ENCODE measurements at places on chromosomes 16 and 17. TPM values are rescaled to one million over a fixed set of nuclear protein-coding genes. Genes with fewer than 3 reads are reported as not detected.

- no peak for DNase-seq
Measured at GRCh38 chr16:19746561-19746960, 28.5 kb downstream of the IQCK start.

GRCh38 chr17:58329810-58330537 is 1.4 kb upstream of the TSPOAP1 start:
- DNase-seq: no peak

SLC5A11 gene
- 0.70 TPM for total RNA-seq

GRCh38 chr16:70702624-70703023 is 16.8 kb upstream of the MTSS2 start:
- no peak for DNase-seq

PLLP gene
- 34.3 TPM for total RNA-seq

DNA sequence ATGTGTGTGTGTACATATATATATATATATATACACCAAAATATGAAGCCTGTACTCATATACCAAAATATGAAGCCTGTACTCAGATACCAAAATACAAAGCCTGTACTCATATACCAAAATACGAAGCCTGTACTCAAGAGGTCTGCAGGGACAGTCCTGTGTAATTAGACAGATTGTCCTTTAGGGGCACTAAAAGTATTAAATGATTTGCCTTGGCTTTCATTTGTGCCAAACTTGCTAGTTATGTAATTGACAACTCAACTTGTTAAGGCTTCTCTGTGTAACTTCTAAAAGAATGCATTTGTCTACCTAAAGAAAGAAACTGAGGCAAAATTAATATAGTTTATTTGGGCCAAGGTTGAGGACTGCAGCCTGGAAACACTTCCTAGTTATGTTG is 30.8 kb upstream of the DHX40 start:
- no peak for DNase-seq

DNA sequence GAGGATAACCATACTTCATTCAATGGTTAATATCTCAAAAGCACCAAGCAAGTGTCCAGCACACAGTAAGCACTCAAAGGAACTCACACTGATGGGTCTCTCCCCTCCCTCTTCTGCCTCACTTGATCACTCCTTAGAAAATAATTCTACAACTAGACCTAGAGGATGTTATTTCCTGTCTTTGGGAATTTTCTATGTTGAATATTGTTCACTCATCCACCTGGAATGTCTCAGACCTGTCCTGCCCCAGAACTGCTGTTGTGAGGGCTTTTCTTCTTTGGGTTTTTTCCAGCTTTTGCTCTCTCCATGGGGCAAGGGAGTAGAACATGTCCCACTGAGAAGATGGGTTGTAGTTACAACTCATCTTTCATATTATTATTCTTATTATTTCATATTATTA is 25.3 kb downstream of the NXPH3 start:
- DNase-seq: no peak

RAI1 gene
- total RNA-seq: 117 TPM

GRCh38 chr16:63596716-63597115 is 1525.1 kb downstream of the CDH11 start:
- DNase-seq: no peak

- DNase-seq: no peak
Measured at GRCh38 chr16:86120201-86121192, 221.5 kb downstream of the IRF8 start.

DNA sequence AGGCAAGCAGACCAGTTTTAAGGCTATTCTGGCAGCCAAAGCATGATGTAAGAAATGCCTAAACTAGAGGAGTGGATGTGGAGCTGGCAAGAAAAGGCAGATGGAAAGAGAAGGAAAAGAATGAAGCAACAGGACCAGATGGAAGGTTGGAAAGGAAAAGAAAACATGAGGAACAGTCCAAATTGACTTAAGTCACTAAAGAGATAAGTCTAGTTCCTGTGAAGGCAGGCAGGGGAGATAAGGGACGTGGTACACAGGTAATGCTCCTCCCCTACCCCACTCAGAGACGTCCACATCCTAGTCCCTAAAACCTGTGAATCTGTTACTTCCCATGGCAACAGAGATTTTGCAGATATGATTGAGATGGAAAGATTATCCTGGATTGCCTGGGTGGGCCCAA is 43.5 kb downstream of the TEX2 start:
- DNase-seq: no peak

TPPP3 gene
- 12.5 TPM for total RNA-seq

GRCh38 chr17:44830359-44831288 is 537 bp upstream of the GJC1 start:
- DNase-seq: no peak

DNA sequence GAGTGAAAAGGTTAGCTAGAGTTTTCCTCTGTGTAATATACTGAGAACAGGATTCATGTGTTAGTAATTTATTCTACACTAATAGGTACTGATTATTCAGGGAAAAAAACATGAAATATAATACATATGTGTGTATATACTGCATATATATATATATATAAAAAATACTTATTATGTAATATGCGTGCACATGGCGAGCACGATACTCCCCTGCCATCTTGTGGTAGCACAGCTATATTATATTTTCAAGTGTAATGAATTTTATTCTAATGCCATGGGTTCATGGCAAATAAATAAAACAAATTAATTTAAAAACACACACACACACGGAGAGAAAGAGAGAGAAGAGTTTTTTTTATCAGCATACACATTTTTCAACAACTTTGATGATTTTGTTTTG is 460.6 kb downstream of the KCNJ2 start:
- DNase-seq: no peak

GRCh38 chr17:18120461-18121017 is 12.0 kb downstream of the MYO15A start:
- DNase-seq: no peak

- DNase-seq: no peak
Measured at GRCh38 chr17:74742153-74742515, 5.1 kb downstream of the RAB37 start.

- DNase-seq: peak; percentile 86
Measured at GRCh38 chr17:77372444-77373298, 231.9 kb downstream of the SEC14L1 start.
